Activated gamma-delta T cell treated with Interleukin-2 at 50 U/mL for 16 hours (primary cell): ENCODE measurements at places on chromosomes 6 and 20.

DNA sequence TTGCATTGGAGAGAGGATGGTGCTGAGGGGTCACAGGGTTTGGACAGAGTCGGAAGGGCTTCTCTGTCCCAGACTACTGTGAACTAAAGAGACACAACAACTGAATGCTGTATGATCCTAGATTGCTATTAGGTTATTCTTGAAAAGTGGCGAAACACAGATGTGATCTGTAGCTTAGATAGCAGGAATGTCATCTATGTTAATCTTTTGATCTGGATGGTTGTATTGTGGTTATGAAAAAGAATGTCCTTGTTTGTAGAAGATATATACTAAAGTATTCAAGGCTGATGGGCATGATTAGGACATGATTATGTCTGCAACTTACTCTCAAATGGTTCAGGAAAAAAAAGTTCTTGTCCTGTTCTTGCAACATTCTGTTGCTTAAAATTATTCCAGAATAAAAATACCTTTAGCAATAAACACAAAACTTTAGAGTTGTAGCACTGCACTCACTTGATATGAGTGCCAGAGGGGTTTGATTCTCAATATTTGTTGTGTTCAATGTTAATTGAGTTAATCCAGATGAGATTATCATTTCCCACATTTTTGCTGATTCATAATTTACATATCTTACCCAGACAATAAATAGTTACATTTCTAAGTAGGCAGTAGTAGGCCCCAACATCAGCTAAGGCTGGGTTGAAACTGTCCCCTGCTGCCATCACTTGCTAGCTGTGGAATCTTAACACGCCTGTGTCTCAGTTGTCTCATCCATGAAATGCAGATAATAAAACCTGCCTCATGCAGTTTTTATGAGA is 645.2 kb downstream of the KIF16B start:
- DNase-seq, result no peak

GRCh38 chr6:55802259-55802658 is 73.1 kb downstream of the BMP5 start:
- no peak for DNase-seq

- DNase-seq, result no peak
These were observed 2.5 kb downstream of the PMEPA1 start for GRCh38 chr20:57707320-57707719.

DNA sequence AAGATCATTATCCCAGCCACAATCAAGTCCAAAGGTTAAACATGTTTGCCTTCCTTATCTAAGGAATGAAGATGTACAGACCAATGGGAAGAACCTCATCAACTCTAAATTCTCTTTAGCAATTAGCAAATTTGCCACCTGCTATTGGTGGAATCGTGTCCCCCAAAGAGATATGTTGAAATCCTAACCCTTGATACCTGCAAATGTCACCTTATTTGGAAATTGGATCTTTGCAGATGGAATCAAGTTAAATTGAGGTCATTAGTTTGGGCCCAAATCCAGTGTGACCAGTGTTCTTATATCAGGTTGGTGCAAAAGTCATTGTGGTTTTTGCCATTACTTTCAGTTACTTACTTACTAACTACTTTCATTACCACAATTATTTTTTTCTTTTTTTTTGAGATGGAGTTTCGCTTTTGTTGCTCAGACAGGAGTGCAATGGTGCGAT is 31.3 kb downstream of the KLHL31 start:
- no peak for DNase-seq

GRCh38 chr6:85679445-85680123 is 36.9 kb upstream of the SYNCRIP start:
- no peak for DNase-seq

GRCh38 chr20:39112178-39112743 is 150.1 kb downstream of the DHX35 start:
- no peak for DNase-seq

DNA sequence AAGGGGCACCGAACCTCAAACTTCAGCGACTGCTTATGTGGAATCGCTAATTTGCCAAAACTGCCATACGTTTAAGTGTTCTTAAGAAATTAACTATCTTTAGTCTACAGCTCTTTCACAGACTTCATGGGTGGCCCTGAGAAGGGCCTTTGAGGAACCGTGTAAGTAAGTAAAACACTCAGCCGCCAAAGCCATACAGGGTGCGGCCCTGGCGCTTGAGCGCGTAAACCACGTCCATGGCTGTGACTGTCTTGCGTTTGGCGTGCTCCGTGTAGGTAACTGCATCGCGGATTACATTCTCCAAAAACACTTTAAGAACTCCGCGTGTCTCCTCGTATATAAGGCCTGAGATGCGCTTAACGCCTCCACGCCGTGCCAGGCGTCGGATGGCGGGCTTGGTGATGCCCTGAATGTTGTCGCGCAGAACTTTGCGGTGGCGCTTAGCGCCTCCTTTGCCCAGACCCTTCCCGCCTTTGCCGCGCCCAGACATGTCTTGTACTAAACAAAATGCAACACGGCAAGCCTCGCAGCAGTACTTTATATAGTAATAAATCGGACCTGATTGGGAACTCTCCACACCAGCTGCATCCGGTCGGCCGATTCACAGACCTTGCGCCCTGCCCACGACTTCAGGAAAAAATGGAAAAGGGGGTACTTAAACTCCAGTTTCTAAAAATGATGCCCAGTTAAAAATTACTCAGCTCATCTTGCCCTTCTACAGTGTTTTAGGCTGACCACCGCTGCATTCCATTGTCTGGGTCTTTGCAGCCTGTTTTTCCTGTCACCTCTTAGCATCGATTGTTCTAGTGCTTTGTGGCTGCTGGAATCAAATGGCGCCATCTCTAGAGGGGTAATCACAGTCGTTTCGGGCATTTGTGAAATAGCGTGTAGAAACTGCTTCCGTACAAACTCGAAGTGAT is 38.9 kb downstream of the OR2B2 start:
- peak; percentile 65 for DNase-seq

DNA sequence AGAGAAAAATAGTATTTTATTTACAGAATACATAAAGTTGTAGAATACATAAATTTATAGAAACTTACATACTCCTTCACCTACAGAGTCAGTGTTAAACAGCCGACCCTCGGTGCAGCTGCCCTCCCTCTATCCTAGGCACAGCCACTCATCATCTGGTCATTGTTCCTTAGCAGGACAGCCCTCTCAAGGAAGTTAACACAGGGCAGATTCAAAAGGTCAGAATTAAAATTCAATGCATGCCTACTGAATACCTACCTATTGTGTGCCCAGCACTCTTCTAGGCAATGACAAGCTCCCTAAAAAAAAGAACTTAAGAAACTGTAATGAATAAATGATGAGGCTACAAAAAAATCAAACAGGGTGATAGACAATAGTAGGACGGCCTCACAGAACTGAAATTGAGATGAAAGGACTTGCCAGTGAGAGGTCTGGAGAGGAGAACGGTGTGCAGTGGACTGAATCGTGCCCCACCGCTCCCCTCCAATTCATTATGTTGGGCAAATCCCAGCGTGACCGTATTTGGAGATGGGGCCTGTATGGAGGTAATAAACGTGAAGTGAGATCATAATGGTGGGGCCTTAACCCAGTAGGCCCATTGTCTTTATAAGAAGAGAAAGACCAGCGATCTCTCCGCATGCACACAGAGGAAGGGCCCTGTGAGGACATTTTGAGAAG is 326.0 kb downstream of the PACRG start:
- DNase-seq, result no peak

- DNase-seq, result no peak
These were observed 25.5 kb downstream of the TRERF1 start for GRCh38 chr6:42426191-42426590.

GRCh38 chr6:44237813-44238433 is 9.0 kb upstream of the HSP90AB1 start:
- peak; percentile 78 for DNase-seq

- no peak for DNase-seq
These were observed 234.1 kb upstream of the PMEPA1 start for GRCh38 chr20:57943950-57944349.

- DNase-seq, result no peak
These were observed 4.8 kb downstream of the EDN1 start for GRCh38 chr6:12294851-12295536.

DNA sequence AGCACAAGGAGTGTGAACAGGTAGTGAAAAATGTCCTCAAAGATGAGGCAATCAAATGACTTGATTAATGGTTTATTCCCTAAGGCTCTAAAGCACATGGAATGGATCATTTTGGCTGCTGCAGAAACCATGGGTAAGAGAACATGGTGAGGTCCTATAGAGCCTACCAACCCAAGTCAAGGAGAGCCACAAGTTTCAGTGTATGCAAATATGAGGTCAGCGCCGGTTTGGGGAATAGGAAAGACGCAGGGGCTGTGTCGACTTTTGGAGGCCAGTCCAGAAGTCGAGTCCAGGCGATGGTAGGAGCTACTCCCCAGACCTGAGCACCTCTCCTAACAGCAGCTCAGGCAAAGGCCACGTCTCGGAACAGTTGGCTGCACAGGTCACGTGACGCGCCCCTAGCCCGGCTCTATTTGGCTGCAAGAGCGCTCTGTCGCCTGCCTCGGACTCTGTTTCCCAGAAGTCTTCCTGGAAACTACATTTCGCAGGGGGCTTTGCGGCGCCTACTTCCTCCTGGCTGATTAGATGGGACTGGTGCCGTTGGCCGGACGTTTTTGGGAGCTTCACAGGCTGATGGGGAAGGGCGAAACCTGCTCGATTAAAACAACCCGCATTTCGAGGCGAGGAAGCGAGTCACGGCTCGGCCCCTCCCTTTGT is 74.4 kb upstream of the CHD6 start:
- DNase-seq, result peak; percentile 66
